ENCODE measurements at places on chromosomes 4 and X.

GRCh38 chr4:52933738-52934137 lies 71.6 kb downstream of the RASL11B start:
- no peak for DNase-seq

GRCh38 chr4:119197772-119198212 lies 14.7 kb upstream of the USP53 start:
- no peak for DNase-seq

DNA sequence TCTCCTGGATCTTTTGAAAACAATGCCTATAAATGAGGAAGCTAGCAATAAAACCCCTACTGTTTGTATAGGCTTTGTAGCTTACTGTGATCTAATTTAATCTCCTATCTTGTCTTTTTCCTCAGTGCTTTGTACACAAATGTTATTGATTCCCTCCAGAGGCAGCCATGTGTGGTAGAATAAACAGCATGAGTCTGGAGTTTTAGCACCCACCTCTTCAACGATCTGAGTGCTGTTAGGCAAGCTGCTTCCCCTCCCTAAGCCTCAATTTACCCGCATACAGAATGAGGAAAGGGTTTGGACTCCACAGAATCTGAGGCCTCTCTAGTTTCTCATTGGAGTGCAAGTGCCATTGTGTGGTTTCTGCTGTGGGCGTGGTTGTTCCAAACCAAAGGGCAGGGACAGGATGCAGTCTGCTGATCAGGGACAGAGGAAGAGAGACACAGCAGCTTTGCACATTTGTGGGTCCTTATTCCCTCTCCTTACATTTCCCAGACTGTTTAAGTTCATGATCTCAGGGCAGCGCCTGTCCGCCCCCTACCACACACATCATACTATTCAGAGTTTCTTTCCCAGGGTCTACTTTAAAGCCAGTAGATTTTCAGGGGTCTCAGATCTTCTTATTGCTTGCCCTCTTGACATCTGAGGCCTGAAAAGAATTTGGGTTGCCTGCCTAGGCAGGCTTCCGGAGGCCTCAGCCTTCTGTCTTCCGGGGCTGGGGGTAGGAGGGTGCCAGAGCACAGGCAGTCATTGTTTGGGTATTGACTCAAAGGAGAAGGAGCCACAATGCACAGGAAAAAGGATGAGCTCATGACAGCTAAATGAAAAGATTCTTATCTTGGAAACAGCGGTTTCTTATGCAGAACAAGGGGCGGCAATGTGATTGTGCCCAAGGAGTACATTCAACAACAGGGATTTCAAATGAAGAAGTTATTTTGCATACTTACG lies 114.9 kb upstream of the TEX13D start:
- no peak for DNase-seq

GRCh38 chr4:57053508-57053907 lies 56.7 kb downstream of the IGFBP7 start:
- no peak for DNase-seq

- no peak for DNase-seq
These were observed 286.6 kb downstream of the BMPR1B start for GRCh38 chr4:95044324-95044837.

DNA sequence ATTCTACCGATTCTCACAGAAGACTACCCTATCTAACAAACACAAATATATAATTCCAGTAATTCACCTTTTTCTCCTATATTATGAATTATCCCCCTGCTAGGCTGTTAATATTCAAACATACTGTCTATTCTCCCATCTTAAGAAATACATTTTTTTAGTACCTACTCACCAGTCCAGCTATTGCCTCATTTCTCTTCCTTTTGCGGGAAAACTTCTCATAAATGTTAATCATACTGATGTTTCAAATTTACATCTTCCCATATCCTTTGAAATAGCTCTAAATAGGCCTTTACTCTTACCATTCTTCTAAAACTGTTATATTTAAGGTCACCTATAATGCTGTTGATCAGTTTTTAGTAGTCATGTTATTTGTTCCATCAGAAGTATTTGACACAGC lies 759.1 kb upstream of the SLIT2 start:
- DNase-seq = no peak

- no peak for DNase-seq
These were observed 15.3 kb upstream of the ENPP6 start for GRCh38 chr4:184232975-184233374.

- DNase-seq = no peak
These were observed 112.1 kb downstream of the TTC29 start for GRCh38 chr4:146833530-146833929.

GRCh38 chrX:53280331-53281320 lies 758 bp downstream of the IQSEC2 start:
- no peak for DNase-seq

DNA sequence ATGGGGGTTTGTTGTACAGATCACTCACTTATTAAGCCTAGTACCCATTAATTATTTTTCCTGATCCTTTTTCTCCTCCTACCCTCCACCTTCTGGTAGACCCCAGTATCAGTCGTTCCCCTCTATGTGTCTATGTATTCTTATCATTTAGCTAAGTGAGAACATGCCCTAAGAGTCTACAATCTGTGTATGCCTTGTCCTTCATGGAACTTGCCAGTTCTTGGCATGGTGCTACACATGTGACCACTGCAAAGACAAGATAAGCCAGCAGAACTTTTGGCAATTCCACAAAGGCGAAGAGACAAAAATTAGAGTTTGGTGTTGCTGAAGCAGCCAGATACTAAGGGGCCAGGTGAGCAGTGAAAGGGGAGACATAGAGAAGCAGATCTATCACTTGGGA lies 101.3 kb downstream of the CORIN start:
- no peak for DNase-seq

- no peak for DNase-seq
These were observed 36.7 kb upstream of the TMEM164 start for GRCh38 chrX:109966246-109966645.

- peak; percentile 43 for DNase-seq
These were observed 148.8 kb upstream of the MID1 start for GRCh38 chrX:10769195-10769594.

All from NCI-H2227 treated with DMSO at 0.1 percent for 48 hours (cell line).